Foreskin keratinocyte (primary cell): ENCODE measurements at places on chromosomes 11 and 22.

- no peak for DNase-seq
These were observed 32.6 kb downstream of the NFAM1 start for GRCh38 chr22:42399315-42400271.

DNA sequence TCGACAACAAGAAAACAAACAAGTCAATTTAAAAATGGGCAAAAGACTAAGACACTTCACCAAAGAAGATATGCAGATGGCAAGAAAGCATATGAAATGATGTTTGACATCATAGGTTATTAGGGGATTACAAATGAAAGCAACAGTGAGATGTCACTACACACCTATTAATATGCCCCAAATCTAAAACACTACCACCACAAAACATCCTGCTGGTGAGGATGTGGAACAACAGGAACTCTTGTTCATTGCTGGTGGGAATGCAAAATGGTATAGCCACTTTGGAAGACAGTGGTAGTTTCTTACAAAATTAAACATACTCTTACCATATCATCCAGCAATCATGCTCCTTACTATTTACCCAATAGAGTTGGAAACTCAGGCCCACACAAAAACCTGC lies 29.0 kb downstream of the PRRG4 start:
- no peak for DNase-seq

GRCh38 chr11:134252346-134253187 lies 585 bp downstream of the THYN1 start:
- peak; percentile 4 for DNase-seq

- no peak for DNase-seq
These were observed 75.0 kb downstream of the C11orf65 start for GRCh38 chr11:108392353-108392752.

- DNase-seq, result no peak
These were observed 2.0 kb downstream of the USH1C start for GRCh38 chr11:17542249-17542648.
